ENCODE measurements at places on chromosomes 1 and 21.

GRCh38 chr1:92511541-92511940, 24.8 kb upstream of the GFI1 start:
- DNase-seq: no peak

GRCh38 chr1:223837687-223838086, 8.1 kb downstream of the TP53BP2 start:
- no peak for DNase-seq

- no peak for DNase-seq
These were observed 295.4 kb downstream of the RRAGC start for GRCh38 chr1:38563942-38564735.

DNA sequence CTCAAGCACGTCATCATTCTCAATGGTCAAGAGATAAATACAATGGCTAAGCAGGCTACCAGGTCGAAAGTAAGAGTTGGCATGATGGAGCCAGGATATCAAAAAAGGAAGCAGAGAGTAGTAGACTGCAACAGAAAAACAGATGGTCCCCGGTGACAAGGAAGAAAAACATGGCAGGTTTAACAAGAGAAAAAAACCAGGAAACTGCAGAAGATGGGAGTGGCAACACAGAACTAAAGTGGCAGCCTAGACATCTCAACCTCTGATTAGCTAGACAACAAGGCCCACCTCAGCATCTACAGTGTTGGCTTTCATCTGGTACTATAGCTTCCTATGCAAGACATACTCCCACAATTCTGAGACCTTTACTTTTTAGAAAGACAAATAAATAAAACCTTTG, 3.1 kb downstream of the UBR4 start:
- DNase-seq: no peak

GRCh38 chr1:21239221-21239620, 51.0 kb downstream of the ECE1 start:
- no peak for DNase-seq

DNA sequence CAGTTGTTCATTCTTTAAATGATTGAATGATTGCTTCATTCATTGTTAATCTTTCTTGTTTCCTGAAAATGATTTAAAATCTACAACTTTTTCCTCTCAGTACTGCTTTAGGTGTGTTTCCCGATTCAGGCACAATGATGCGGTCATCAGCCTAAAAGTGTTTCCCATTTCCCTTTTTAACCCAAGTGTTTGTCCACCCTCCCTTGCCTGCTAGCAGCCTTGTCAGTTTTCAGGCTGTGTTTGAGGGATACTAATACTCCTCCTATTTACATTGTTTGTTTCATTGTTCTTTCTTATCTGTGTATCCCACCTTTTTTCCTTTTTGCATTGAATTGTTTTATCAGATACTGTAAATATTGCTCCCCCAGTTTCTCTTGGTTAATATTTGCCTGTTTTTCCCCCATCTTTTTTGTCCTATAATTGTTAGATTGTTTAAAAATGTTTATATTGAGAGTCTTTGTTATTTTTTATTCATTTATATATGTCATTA, 131.1 kb downstream of the KIAA0319L start:
- no peak for DNase-seq

GRCh38 chr21:16264319-16264718, 534.5 kb downstream of the USP25 start:
- no peak for DNase-seq

- no peak for DNase-seq
These were observed 76.2 kb upstream of the RGS4 start for GRCh38 chr1:162992945-162993344.

DNA sequence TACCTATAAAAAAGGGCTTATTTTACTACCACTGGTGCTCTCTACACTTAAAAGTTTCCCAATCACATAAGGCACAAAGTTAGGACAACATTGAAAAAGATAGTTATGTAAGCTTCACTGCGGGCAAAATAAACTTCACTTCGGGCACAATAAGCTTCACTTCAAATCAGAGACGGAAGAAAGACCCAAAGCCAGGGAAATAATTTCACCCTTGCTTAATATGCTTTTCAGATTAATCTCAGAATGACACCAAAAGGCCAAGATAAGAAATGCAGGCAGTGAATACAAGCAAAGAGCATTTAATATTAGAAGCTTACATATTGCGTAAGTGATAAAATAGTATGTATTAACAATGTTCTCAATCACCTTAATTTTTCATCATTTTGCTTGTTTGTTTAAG, 444.2 kb downstream of the SETD4 start:
- DNase-seq: no peak

GRCh38 chr1:213600879-213601278, 386.9 kb upstream of the PROX1 start:
- DNase-seq: no peak

DNA sequence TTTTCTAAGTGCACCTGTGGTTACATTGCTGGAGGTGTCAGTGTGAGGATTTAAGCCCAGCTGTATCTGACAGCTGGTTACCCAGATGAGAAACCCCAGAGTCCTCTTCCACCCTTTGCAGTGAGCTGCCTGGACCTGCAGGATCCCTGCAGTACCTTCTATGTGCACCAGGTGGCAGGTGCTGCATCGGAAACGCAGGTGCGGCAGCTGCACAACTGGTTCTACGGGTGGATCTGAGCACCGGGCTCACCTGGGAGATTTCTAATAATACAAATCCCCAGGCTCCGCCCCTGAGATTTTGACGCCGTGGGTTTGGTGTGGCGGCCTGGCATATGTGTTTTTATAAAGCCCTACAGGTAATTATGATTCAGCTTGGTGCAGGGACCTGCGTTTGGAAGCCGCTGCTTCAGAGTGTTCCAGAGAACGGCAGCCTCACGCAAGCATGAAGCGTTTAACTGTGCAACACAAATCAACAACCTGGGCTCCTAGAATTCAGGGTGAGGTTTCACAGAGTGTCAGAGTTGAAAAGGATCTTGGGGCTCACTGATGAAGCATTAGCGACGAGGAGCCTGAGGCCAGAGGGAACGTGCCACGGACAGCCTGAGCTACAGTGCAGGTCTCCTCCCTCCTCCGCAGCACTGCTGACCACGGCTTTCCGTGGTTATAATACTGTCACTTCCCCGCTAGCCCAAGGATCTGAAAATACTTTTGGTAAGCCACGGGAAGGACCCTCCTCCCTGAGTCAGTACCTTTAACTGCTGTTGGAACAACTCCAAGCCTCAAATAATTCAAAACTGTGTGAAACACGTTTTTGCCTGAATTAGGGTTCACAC, 96.7 kb upstream of the TRABD2B start:
- peak; percentile 23 for DNase-seq

- DNase-seq: no peak
These were observed 3.2 kb downstream of the CCN1 start for GRCh38 chr1:85583611-85584263.

GRCh38 chr1:8062861-8063260, 36.8 kb upstream of the ERRFI1 start:
- DNase-seq: no peak

GRCh38 chr1:10236405-10237156, 26.2 kb downstream of the KIF1B start:
- no peak for DNase-seq

DNA sequence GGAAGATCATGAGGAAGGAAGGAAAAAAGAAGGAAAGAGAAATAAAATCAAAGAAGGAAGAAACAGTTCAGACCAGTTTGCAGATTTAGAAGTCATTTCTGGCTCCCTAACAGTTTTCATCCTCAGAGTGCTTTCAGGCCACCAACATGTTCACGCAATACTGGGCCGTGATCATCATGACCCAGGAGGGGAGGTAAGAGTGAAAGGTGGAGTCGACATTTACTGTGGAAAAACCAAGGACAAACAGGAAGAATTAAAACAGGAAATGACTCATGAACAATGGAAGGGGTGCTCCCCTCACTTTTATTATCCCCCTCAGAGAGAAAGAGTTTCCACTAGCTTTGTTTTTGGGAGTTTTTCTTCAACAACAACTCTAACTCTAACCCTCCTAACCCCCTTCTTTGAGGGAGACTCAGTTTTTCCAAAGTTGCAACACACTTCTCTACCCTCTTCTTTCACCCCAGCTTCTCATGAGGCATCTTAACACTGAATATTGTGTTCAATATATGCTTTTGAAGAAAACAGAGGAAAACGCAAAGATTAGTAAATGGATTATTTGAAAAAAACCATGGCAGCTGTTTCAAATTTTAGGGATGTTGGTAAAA, 60.4 kb downstream of the VANGL2 start:
- no peak for DNase-seq

GRCh38 chr1:22508329-22508728, 55.0 kb upstream of the EPHA8 start:
- DNase-seq: no peak

GRCh38 chr1:208251015-208251414, 6.8 kb upstream of the PLXNA2 start:
- DNase-seq: no peak

DNA sequence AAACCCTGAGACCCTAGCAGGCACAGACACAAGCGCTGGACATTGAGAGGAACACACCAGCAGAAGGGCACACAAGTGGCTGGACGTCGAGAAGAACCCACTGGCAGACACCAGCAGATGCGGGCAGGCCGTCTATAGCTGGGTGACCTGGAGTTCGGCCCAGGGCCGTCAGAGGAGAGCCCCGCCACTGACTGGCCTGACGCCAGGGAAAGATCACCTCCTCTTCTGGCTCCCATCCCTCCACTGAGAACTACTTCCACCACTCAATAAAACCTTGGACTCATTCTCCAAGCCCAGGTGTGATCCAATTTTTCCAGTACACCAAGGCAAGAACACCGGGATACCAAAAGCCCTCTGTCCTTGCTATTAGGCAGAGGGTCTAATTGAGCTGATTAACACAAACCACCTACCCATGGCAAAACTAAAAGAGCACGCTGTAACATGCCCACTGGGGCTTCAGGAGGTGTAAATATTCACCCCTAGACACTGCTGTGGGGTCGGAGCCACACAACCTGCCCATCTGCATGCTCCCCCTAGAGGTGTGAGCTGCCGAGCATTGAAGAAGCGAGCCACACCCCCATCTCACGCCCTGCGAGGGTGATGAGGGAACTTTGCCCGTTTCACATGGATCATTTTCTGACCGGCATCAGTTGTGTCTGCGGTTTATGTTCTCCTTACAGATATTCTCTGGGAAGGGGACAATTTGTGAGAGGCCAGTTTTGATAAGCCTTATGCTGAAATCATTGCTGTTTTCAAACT, 104.8 kb downstream of the HLX start:
- DNase-seq: no peak

DNA sequence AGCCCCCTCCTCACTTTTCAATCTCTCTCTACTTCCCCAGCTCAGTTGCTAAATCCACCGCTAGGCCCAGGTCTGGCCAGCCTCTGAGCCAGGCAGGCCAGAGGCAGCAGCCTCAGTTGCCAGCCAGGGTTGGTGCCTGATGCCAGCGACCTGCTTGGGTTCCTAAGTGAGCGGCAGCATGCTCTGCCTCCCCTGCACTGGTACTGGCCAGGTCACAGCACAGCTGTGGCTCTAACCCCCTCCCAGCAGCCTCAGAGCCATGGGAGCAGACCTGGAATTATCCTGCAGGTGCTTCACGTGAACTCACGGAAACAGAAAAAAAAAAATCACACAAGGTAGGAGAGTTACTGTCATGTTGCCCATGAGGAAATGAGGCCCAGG, 82.5 kb upstream of the ATF3 start:
- no peak for DNase-seq

- peak; percentile 70 for DNase-seq
These were observed 27.5 kb downstream of the SLC2A1 start for GRCh38 chr1:42931108-42931539.

GRCh38 chr1:243735457-243735856, 114.6 kb downstream of the AKT3 start:
- DNase-seq: no peak

DNA sequence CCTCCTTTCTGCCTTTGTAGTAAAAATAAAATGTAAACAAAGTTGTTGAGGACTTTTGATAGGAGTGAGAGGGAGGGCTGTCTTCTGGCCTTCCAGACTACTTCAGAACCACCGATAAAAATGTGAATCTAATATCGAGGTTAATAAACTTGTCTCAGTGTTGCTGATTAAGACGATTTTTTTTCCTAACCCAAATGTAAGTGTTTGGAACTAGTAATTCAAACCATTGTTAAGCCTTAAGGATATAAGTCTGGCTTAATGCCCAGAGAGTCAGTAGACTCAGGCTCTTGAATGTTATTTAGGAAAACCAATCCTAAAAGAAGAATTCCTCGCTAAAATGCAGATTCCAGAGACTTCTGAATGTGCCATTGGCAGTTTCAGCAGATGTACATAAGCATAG, 356.9 kb downstream of the SIPA1L2 start:
- DNase-seq: no peak

GRCh38 chr1:227777646-227778045, 37.8 kb upstream of the PRSS38 start:
- DNase-seq: no peak

- DNase-seq: no peak
These were observed 642 bp upstream of the NT5C1A start for GRCh38 chr1:39672551-39672947.

DNA sequence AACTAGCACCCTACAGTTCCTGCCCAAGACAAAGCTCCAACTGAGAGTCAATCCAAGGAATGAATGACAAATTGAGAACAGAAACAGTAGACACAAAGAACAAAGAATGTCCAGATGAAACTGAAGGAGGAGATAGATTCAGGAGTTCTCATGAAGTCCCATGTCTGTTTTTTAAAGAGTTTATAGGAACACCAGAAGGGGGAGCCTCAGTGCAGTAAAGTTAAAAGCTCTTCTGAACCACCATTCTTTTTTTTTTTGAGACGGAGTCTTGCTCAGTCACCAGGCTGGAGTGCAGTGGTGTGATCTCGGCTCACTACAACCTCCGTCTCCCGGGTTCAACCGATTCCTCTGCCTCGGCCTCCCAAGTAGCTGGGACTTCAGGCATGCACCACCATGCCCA, 323.6 kb downstream of the MRPL39 start:
- no peak for DNase-seq

DNA sequence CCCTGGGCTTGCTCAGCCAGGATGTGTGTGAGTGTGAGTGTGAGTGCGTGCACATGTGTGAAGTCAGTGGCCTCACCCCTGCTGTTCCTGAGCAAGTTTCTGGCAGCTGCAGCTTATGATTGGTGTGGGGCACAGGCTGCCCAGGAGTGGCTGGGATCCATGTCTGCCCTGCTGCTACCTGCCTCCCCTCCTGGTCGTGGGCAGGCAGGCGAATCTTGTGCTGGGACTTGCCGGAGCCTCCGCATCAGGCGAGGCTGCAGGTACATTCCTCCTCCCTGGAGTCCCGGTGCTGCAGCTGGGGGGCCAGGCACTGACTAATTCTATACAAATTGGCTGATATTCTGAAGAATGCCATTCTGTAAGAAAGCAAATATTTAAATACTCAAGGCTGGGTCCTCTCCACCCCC, 85.6 kb upstream of the WNT4 start:
- no peak for DNase-seq

GRCh38 chr1:68361346-68361910, 88.3 kb downstream of the RPE65 start:
- DNase-seq: no peak

DNA sequence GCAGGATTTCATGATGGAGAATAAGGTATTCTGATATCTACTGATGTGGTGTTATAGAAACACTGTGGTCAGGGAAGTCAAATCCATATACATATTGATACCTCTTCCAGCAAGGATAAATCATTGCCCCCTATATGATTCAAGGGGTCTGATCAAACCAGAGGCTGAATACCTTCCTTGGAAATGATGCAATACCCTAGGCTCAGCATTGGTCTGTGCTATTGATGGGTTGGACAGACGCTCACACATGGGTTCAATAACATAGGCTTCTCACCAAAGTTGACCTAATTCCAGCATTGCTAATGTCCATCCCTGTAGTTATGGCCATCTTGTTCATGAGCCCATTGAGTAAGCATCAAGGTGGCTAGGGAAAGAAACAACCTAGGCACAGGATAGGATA, 257.0 kb upstream of the USP24 start:
- DNase-seq: no peak
